ENCODE measurements at places on chromosomes 2 and 18.

DNA sequence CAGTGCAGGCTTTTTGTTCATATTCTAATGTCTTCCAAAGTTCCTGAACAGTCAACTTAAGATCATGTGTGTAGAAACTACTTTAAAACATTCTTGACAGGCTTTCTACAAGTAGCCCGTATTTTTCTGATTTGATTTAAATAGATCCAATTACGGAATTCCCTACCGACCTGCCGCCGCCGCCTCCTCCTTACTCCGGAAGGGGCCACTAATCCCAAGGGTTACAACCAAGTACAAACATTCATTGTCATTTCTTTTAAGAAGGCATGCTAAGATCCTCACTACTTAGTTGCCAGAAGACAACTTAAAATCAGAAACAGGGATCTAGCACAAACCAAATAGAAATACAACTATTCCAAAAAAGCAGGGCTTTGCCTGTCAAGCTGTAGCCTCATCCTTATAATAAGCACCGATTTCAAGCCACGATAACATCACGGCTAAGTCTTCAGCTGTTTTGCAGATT lies 784 bp downstream of the WDR33 start:
- DNase-seq, result no peak

GRCh38 chr2:88707003-88707402 lies 15.5 kb downstream of the RPIA start:
- DNase-seq, result no peak

DNA sequence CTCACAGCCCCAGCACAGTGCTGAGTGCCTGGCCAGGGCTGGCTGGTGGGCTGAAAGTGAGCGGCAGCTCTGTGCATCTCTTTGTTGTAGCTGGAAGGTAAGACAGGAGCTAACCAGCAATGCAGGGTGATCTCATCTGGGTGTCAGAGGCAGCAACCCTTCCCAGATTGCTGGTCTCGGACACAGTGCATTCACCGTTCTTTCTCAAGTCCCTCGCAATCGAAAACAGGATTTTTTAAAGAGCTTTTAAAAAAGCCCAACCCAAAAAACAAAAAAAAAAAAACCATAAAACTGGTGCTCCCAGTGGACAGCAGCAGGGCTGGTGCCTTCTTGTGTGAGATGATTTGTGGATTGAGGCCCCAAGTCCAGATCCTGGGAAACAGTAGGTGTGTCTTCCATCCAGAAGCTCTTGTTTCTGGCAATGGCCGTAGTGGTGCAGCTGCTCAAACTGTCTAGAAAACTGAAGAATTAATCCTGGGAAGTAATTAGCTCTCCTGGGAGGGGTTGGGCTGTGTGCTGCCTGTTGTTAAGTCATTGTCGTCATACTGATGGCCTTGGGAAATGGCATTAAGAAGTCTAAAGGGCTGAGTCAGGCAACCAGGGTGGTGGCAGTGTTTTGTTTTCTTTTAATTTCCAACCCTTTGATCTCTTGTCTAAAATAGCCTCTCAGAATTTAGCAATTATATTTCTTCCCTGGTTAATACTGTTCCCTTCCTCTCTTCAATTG lies 156.7 kb downstream of the KLHL29 start:
- no peak for DNase-seq

DNA sequence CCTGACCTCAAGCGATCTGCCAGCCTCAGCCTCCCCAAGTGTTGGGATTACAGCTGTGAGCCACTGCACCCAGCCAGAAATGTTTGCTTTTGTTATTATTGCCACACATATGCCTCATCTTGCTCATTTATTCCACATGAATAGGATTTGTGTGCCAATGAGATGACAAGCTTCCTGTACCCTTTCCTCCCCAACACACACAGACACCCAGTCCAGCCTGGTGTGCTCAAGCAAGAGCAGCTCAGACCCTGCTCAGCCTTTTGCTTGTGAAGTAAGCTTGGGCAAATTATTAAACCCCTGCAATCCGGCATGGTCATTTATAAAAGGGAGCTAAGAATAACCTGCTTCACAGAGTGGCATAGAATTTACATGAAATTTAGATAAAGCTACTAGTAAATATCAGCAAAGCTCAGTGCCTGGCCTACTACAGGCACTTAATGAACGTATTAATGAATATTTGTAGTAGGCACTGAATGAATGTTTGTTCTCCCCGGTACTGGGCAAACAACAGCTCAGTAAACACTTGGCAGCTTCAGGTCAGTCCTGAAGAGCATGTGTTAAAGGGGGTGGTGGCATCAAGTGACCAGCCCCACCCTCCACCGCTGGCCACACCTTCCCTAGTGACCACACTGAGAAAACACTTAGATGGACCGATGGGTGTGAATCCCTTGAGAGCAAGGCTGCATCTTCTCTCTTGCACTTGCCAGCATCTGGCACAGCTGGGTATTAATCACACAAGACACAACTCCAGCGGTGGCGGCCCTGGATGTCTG lies 280.2 kb downstream of the SRBD1 start:
- no peak for DNase-seq

Measured in spleen (tissue), 13 donors.